ENCODE measurements at places on chromosomes 5 and 9.

DNA sequence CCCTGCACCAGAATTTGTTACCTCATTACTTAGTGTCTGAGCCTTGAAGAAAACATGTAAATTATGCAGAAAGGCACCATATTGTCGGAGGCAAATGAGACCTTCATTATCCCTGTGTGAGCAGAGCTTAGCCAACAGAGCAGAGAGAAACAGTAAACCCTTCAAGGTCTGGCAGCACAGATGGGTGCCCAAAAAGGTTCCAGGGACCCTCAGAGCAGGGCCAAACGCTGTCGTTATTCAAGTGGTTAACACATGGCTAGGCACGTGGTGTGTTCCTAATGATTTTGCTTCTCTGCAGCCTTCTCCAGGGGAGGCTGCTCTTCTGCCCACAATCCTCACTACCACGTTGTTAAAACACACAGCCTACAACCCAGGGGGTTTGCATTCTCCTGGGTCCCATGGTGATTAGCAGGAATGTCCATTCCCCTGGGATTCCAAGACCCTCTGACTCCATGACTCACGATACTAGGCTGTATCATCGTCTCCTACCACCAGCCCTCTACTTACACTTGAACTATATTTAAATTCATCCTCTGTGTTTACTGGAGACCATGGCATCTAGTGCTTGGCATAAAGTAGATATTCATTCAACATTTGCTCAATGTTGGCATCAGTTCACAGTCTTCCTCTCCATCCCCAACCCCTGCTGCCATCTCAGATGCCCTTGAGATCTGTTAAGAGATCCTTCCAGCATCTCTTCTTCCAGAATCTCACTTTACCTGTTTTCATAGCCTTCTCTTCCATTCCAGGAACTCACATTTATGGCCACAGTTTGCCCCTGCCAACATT, 174.5 kb upstream of the RAD23B start:
- peak; percentile 75 for DNase-seq

DNA sequence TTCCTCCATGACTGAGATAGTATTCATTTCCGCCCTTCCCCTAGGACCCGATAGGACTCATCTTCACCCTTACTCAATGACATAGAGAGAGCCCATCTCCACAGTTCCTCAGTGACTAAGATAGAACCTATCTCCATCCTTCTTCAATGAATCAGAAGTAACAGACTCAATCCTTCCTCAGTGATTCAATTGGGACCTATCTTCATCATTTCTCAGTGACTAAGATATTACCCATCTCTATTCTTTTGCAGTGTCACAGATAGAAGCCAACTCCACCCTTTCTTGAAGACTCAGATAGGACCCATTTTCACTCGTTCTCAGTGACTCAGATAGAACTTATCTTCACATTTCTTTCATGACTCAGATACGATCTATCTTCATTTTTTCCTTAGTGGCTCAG, 164.6 kb downstream of the FBXO4 start:
- DNase-seq: no peak

- DNase-seq: no peak
Measured at GRCh38 chr9:108550106-108550505, 305.7 kb downstream of the ACTL7B start.

- no peak for DNase-seq
Measured at GRCh38 chr9:28396058-28396457, 822.8 kb upstream of the C9orf72 start.

- no peak for DNase-seq
Measured at GRCh38 chr5:175252234-175252805, 191.7 kb downstream of the DRD1 start.

GRCh38 chr5:106474066-106474465, 1196.7 kb downstream of the EFNA5 start:
- no peak for DNase-seq

- DNase-seq: no peak
Measured at GRCh38 chr9:127370147-127370579, 26.8 kb upstream of the SLC2A8 start.

DNA sequence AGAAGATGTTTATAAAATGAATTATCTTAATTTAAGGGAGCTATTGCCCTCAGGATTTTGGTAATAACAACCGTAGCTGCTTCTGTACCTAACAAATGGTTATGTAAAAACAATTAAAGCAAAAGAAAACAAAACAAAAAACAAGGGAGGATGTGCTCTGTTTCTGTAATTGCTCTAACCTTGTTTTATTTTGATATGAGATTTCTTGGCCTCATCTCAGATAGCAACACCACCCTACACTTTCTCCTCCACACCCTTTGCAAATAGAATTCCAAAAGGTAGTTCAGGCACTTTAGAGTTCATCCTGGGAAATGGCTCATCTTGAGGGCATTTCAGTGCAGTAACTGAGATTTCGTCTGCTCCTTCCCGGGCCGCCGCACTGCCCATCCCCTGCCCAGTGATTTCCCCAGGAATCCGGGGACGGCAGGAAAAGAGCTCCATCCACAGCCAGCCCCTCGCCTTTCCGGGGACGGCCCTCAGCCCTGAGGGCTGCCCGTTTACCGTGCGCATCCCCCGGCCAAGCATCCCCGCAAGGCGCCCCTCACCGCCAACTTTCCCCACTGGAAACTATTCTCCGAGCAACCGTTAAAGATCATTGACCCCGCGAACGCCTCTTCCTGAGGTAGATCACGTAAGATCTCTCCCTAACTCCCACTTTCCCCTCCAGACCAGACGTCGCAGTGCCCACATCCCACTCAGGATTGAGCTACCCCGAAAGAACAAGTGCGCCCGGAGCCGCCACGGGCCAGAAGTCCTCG, 1.2 kb downstream of the FNBP1 start:
- peak; percentile 16 for DNase-seq

DNA sequence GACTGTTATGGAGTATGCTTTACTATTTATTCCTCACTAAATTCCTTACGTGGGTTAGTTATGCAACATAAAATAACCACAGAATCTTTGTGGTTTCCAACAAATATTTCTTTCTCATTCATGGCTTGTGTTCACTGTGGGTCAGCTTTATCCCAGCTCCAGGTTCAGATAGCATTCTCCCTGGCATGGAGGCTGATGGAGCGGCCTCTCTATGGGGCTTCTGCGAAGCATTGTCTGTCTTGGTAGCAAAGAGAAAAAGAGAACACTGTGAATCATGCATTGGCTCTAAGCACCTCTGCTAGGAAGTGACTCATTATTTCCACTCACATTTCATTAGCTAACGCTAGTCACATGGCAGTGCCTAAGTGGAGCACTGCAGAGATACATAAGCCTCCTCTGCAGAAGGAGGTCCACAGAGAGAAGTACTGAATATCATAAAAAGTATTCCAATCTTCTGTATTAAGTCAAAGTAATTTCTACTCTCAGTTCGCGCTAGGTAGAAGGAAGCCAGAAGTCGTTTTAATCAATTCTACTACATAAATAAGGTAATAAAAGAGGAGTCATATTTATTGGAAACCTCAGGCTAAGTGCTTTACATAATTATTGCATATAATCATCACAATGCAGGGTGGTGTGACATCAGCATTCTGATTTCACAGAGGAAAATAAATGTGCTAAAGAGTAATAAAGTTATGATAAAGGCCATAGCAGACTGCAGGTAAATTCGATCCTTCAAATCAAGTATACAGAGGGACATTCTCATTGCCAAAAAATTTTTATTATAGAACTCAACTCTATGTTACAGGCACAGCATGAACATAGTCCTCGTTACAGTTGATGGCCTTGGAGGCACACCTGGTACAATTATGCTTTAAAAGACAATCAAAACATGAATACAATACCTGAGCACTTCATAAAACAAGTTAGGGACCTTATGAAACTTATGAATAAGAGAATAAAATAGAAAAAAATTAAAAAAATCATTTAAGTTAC, 531.1 kb downstream of the CETN3 start:
- DNase-seq: no peak

DNA sequence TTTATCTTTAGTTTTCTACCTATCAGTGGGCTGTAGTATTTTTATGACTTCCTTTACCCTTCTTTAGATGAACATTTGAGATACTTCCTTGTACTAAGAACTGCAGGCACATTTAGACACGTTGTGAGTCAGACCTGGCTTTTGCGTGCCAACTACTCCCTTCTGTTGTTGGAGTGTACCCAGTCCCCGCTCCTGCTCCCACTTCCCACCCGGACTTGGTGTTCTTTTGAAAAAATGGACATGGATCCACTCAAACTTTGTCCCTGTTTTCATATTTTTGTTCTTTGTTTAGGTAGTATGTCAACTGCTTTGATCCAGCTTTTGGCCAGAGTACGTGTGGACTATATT, 60.7 kb downstream of the PARP8 start:
- no peak for DNase-seq

DNA sequence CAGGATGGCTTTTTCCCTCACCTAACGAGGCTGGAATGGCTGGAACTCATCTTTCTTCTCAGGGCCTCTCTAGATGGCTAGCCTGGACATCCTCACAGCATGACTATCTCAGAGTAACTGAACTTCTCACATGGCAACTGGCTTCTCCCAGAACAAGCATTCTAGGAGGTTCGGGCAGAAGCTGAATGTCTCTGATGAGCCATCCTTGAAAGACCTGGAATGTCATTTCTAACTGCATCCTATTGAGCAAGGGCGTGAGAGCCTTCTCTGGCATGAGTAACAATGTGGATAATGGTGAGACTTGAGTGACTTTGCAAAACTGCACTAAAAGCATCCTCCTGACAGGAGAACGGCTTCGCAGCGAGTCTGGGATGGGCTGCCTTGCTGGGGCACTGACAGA, 487.7 kb downstream of the MAT2B start:
- DNase-seq: no peak

- DNase-seq: no peak
Measured at GRCh38 chr5:132445930-132446329, 44.6 kb downstream of the IRF1 start.

DNA sequence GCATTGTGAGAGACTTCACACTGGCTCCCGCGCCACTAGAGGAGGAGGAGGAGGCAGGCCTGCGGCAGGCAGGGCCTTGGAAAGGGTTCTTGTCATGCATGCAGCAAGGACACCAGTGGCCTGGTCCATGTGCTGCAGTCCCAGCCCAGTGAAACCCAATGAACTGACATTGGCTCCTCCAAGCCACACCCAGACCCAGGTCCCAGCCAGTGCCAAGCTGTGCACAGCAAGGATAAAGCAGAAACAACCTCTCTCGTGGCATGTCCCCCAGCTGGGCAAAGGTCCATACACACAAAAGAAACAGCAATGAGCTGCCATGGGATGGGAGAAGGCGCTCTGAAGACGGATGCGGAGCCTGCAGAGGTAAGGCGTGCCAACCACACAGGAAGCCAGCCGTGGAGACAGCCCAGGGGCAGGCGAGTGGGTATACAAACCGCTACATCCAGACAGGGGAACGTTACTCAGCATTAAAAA, 89.2 kb downstream of the SEMA4D start:
- no peak for DNase-seq

- DNase-seq: no peak
Measured at GRCh38 chr5:7867260-7867659, 1.6 kb downstream of the FASTKD3 start.

DNA sequence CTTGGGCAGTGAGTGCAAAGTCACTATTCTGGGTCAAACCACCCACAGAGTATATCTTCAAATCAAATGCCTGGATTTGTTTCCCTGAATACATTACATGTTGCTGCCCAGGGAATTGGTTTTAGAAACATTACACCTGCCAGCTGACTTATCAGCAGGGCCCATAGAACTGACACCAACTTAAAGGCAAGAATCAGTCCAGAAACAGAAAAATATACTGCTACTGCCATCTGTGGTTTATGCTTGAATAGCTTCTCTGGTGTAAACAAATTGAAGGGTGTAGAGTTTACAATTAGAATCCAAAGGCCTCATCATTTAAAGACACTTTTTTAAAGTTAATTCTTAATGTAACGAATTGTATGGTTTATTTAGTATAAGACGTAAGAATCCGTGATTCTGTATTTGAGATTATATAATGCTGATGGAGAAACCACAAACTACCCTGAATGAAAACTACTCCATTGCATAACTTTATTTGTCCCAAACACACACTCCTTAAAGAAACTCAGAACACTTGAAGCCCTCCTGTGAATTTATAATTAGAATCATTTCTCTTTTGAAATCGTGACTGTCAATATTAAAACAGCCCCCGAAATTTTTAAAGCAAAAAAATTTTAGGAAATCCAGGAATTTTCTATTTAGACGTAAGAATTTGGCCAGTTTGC, 6.2 kb downstream of the NR6A1 start:
- DNase-seq: peak; percentile 94

GRCh38 chr5:170532935-170533334, 29.1 kb downstream of the KCNIP1 start:
- DNase-seq: no peak

DNA sequence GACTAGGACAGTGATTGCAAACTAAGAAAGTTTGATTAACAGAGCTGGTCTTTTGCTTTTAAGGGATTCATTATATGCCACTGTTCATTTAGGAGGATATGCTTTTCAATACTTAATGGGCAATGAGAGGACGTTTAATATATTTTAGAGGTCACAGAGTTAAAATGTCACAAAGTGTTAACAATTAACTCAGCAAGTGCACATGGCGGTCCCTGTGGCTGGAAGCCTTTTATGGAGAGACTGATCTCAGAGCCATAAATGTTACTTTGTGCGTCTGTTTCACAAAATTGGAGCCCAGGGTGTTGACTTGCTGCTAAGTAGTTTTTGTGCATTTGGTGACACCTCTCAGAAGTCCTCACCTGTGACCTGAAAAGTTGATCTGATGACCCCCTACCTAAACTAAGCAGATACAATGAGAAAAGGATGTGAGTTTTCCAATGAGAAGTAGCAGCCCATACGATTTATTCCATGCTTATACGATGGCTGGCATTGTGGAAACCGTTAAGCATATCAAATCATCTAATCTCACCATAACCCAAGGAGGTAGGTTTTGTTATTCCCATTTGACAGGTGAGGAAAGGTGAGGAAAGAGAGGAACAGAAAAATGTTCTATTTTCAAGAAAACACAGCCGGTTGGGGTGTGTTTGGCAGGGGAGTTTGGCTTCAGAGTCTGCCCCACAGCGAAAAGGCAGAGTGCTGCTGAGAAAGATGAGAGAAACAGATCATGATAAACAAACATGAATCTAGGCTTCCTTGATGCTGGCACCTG, 64.4 kb downstream of the CMYA5 start:
- DNase-seq: no peak

DNA sequence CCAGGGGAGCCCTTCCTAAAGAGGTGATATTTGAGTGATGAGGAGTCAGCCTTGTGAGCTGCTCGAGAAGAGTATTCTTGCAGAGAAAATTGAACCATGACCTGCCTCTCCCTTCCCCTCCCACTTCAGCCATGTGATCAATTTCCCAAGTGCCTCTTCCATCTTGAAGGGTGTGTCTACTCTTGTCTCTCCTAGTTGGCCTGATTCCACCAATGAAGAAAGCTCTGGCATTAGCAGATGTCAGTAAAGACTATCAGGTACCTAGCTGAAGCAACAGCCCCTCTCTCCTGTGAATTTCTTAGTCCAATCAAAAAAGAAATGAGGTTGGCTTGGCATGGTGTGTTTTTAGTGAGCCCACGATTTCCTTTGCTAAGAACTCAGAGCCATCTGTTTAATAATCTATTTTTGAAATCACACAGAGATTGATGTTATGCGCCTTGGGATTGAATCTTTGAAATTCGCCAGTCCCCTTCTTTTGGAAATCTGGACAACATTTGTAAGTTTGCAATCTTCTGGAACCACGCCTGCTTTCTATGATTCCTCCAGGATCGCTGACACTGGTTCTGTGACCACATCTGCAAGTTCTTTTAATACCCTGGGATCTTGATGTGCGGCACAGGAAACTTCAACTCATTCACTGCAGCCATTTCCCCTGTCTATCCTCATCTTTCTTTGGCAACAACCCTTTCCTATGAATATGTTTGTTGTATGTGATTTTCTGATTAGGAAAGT, 404.6 kb downstream of the DMRT2 start:
- peak; percentile 91 for DNase-seq

All from NCI-H2171 treated with DMSO at 0.1 percent for 48 hours (cell line).